ENCODE measurements at places on chromosomes 11 and 22.
A peak's percentile ranks its signal among the peaks of the same experiment; 100 is the strongest.

- DNase-seq, result peak; percentile 57
Measured at GRCh38 chr22:24834845-24835570, 29.0 kb downstream of the SGSM1 start.

GRCh38 chr11:31940371-31941037 lies 129.4 kb upstream of the PAX6 start:
- no peak for DNase-seq

DNA sequence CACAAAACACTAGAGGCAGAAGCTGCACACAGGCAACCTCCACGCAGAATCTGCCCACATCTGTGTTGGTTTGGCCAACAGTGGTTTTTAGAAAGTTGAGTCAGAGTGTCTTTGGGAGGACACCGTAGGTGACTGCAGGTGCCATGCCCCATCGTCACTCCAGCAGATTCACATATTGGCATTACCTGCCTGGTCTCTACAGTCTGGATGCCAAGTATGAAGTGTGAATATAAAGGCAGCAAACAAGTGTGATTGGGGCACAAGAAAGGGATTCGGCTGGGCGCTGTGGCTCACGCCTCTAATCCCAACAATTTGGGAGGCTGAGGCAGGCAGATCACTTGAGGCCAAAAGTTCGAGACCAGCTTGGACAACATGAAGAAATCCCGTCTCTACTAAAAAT lies 11.0 kb upstream of the FXYD2 start:
- DNase-seq, result no peak

GRCh38 chr11:65790104-65790901 lies 3.4 kb downstream of the OVOL1 start:
- no peak for DNase-seq

- no peak for DNase-seq
Measured at GRCh38 chr11:126999366-126999765, 1.2 kb downstream of the KIRREL3 start.

DNA sequence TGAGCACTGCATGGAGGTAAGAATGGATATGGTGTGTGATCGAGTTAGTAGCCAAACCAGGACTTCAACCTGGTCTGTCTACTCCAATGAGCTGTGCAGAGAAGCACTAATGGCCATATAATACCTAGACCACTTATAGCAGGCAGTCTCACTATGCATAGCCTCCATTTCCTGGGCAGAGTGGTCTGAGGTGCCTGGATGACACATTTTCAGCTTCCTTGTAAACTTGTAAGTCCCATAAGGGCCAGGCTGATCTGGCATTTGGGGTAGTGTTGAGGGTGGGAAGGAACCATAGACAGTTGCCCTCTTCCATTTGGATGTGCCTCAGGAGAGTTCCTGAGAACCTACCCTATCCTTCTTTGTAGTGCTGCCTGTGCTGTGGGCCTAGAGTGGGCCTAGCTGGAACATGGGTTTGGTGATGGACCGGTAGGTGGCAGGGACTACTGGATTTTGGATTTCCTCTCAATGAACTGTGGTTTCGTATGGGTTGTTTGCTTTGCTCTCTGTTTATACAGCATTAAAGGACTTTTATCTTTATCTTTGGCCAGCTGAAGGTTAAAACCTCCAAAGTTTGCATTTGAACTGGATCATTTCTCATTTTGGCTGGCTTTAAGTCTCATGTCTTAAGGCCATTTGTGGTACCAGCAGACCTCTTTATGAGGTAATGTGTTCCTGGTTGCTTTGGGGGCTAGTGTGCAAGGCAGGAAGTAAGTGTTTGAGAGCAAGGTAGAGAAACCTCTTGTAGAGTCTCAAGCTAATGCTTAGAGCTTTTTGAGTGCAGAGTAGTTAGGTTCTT lies 86.9 kb downstream of the STIM1 start:
- DNase-seq, result no peak

- DNase-seq, result no peak
Measured at GRCh38 chr11:118849825-118850224, 33.9 kb upstream of the CXCR5 start.

DNA sequence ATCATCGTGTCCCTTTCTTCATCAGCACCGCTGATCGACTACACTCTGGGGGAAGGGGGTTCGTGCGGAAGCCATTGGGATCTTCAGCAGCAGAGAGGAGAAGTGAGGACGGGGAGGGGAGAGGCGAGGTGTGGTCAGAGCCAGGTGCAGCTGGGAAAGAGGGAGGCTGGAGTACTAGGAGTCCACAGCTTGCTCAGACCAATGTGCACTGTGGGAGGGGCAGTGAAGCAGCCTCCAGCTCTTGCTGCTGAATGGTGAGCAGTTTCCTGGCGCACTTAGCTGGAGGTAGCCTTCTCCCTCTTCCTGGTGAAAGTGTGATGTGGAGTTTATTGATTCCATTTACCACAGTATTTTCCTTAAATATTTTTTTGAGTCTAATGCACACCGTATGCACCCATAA lies 99.0 kb upstream of the NECTIN1 start:
- DNase-seq, result no peak

- no peak for DNase-seq
Measured at GRCh38 chr11:114354076-114354475, 46.2 kb downstream of the C11orf71 start.

- DNase-seq, result peak; percentile 30
Measured at GRCh38 chr11:127412722-127413380, 412.3 kb upstream of the KIRREL3 start.

- DNase-seq, result peak; percentile 44
Measured at GRCh38 chr22:35540595-35541253, at the start of gene RASD2. Gene RASD2 (plus strand): TSS chr22:35540831. CDS start chr22:35546810, 5,979 bp downstream.

DNA sequence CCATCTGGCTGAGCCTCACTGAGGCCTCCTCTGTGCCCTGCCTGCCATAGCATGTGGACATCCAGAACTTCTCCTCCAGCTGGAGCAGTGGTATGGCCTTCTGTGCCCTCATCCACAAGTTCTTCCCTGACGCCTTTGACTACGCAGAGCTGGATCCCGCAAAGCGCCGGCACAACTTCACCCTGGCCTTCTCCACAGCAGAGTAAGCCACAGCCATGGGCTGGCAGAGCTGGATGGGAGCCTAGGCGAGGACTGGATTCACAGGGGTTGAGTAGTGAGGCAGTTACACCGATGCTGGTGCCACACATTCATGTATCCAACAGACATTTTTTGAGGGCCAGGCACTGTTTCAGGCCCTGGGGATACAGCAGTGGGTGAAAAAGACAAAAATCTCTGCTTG lies 9.1 kb downstream of the SMTNL1 start:
- DNase-seq, result no peak

GRCh38 chr22:21038405-21038804 lies 6.0 kb upstream of the SLC7A4 start:
- no peak for DNase-seq

Data from COR-L47 (cell line).